Globus pallidus (tissue), 1 donor: ENCODE measurements at places on chromosomes 11 and 22.

GRCh38 chr11:79025622-79026021, 415.2 kb downstream of the TENM4 start:
- no peak for DNase-seq

- no peak for DNase-seq
Measured at GRCh38 chr11:103936059-103936458, 100.4 kb upstream of the DDI1 start.

- no peak for DNase-seq
Measured at GRCh38 chr11:130792772-130793171, 123.5 kb downstream of the SNX19 start.

DNA sequence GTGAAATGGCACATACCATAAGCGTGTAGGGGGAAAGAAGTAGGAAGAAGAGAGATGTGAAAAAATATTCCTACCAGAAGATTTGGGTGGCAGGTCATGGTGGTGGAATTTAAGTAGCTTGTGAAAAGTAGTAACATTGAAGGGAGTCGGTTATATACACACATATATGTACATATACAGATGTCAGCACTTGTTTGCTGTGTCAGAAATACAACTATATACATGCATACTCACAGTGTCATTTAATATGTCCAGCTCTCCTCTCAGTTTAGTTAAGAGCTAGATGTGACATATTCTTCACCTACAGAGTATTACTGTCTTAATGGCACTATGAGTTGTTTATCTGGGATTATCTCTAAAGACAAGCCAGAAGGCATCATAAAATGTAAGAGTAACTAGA, 987.4 kb upstream of the CCDC90B start:
- DNase-seq: no peak

GRCh38 chr11:102421261-102421660, 31.3 kb downstream of the TMEM123 start:
- peak; percentile 90 for DNase-seq

DNA sequence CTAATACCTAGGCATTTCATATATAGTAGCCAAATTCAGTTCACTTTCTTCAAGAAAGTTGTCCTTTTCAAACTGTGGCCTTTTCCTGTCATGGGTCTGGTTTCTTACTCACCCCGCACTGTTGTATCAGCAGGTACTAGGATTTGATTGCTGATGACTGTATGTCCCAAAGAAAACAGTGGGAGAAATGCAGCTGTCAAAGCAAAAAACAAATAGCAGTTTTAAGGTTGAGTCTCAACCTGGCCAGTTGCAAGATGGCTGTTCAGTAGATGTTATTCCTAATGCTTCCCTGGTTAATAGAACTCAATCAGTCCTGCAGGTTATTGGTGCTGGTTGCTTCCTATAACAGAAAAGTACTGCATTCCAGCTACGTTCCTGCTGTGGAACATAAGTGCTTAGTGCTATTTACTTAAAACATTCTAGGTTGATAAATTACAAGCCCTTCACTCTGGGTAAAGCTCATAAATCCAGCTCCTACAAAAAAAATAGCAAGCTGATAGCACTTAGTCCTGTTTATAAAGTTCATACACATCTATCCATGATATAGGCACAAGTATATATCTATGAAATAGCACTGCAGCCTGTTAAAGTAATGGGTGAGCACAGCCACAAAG, 26.6 kb downstream of the NF2 start:
- no peak for DNase-seq

DNA sequence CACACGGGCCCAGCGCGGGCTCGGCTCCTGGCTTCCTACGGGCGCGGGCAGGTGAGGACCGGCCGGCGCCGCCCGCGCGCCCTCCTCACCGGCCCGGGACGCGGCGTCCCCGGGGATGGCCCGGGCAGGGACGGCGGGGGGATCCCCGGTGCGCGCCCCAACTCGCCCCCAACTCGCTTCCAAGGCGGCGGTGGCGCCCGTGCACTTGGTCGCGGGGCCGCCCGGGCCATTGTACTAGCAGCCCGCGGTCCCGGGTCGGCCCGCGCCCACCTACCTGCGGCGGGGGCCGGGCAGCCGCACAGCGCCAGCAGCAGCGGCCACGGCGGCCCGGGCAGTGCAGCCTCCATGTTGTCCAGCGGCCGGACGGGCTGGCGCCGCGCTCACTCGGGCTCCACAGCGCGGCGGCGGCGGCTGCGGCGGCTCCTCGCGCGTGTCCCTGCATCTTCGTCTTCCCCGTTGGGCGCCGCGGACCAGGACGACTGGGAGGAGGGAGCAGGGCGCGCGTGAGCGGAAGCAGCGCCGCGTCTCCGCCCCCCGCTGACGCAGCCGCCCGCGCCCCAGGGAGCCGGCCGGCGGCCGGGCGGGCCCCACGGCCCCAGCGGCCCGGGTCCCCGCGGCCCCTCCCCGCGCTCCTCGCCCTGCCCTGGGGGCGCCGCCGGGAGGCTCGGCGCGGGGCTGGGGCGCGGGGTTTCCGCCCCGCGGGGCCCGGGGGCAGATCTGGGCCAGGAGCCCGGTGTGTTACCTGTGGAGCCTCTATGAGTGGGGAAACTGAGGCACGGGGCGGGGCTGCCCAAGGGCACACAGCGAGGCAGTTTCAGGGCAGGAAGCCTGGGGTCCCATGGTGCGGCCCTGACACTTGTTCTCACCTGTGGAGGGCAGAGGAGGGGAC, 159.3 kb upstream of the GRK3 start:
- DNase-seq: peak; percentile 64

DNA sequence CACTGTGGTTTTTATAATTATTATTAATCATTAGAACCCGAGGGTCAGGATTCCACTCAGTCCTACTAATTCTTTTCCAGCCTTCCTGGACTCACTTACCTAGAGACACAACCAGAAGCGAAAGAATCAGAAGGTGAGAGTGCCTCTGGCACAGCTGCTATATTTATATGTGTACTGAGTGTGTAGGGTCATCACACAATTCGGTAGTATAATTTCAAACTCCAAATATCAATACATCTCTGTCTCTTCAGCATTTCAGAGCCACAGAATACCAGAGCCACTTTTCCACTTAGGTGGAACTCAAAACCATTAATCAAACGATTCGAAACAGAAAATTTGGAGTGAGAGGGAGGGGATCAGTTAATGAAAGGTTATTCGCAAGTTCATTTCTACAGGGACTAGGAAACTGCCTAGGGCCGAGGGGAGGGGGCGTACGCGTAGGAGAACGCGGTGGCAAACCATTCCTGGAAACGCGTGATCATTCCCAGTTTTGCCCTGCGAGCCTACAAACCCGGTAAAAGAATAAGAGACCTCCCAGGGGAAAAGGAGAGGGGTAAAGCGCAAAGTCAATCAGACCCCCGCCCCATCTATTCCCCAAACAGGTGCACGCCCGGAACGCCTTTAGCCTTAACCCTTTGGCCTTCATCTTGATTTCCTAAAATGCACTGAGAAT, 5.4 kb downstream of the BSX start:
- DNase-seq: no peak

DNA sequence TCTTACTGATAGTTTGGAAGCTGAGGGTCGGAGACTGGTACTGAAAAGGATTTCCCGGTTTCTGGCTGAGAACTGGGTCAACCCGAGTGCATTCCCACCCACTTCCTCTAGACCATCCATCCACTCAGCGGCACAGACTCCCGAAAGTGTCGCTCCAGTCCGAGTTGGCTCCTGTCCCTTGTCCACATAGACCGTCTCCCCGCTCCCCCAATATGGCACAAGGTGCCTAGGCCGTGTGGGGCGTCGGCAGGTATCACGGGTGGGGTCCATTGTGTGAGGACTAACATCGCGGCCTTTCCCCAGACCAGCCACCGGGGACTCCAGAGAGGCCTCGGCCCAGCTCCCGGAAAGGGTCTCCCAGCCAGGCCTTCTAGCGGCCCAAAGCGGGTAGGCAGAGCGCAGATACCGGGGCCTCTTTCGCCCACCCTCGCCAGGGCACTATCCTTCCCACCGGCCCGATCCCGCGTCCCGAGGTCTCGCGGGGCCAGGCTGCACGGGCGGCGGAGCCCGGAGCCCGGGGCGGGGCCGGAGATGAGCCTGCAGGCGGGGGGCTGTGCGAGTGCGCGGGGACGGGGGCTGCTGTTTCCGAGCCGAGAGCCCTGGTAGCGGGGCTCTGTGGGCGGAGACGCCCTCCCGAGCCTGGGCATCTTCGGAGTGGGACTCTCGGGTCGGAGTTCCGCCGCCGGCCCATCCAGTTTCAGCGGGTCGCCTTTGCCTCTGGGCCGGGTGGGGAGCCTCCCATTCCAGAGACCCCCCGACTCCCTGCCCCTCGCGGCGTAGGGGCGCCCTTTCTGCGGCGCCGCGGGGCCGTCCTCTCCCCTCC, 21.1 kb downstream of the SERPINH1 start:
- DNase-seq: peak; percentile 55

GRCh38 chr11:102708654-102709053, 3.1 kb upstream of the MMP27 start:
- no peak for DNase-seq

GRCh38 chr22:29267858-29268510, at the start of the genes EWSR1 and RHBDD3:
TSS of gene EWSR1 (plus strand) at chr22:29268268. CDS start at chr22:29268337, 69 bp downstream.
TSS of gene RHBDD3 (minus strand) at chr22:29267981. CDS start at chr22:29265626, 2,355 bp downstream.
- DNase-seq: peak; percentile 94

GRCh38 chr11:17552392-17553248, 5.6 kb downstream of the OTOG start:
- no peak for DNase-seq

DNA sequence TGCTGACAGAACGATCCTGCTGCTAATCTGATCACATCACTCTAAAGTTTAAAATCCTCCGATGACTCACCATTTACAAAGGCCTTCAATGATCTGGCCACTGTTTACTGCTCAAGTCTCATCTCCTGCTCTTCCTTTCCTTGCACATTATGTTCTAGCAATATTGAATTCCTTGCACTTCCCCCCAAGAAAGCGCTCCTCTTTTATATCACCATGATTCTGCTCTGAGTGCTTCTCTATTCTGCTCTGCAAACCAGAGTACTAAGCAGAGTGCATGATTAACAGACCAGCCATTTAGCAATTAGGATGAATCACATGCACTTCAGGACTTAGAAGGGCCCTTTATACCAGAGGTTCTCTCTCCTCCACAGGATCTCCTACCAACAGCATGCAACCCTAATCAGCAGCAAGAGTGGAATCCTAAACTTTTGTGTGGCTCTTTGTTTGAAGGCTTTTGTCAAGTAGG, 1122.8 kb upstream of the CCDC90B start:
- DNase-seq: no peak

- DNase-seq: no peak
Measured at GRCh38 chr11:82995754-82996398, 75.8 kb downstream of the RAB30 start.

GRCh38 chr11:91173701-91174100, 950.9 kb upstream of the CHORDC1 start:
- DNase-seq: no peak

- DNase-seq: no peak
Measured at GRCh38 chr11:116581349-116581748, 191.4 kb downstream of the BUD13 start.

- DNase-seq: no peak
Measured at GRCh38 chr11:33445761-33446161, 188.6 kb downstream of the HIPK3 start.

- no peak for DNase-seq
Measured at GRCh38 chr22:47796128-47796908, 1033.9 kb downstream of the TBC1D22A start.

- no peak for DNase-seq
Measured at GRCh38 chr11:10255388-10256125, 38.5 kb downstream of the SBF2 start.

DNA sequence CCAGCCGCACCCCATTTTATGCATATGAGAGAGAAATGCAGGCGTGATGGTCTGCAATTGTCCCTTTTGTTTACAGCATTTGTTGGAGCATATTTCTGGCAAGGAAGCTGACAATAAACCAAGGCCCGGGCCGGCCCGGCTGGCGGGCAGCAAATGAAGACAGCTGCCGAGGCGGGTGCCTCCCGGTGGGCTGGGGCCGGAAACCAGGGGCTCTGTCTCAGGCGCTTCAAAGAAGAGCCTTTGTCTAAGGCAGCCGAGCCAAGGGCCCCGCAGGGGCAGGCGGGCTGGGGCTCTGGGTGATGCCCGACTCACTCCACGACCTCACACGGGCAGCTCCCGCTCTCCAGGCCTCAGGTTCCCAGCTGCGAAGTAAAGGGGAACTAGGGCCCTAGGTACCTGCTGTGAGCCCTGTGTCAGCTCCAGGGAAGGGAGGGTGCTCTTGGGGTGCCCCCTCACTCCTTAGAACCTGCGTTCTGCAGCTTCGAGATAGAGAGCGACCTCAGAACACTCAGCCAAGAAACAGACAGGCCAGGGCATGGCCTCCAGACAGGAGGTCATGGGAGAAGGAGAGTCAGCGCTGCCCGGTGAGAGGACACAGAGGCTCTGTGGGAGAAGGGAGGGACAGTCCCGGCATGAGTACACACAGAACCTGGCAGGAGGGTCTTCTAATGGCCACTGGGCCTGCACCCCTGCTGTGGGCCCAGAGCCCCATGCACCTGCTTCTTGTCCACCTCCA, 2.4 kb downstream of the LINC01488 start:
- no peak for DNase-seq

GRCh38 chr11:33924341-33924740, 32.5 kb upstream of the LMO2 start:
- DNase-seq: no peak

DNA sequence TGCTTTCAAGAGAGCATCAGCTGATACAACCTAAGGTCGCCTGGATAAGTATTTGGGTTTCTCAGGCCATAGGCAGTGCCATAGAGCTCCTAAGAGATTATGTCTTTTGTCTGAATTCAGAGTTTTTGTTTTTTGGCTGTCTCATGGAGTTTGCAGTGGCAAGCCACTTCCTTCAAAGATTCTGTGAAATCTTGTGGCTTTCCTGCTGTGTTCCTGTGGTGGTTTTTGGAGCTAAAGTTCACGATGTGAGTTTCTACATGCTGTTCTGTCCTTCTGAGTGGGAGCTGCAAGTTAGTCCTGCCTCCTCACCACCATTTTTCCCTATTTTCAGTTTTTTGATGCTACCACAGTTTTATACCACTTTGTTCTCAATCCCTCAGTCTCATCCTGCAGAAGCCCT, 111.4 kb downstream of the COMMD9 start:
- DNase-seq: no peak

DNA sequence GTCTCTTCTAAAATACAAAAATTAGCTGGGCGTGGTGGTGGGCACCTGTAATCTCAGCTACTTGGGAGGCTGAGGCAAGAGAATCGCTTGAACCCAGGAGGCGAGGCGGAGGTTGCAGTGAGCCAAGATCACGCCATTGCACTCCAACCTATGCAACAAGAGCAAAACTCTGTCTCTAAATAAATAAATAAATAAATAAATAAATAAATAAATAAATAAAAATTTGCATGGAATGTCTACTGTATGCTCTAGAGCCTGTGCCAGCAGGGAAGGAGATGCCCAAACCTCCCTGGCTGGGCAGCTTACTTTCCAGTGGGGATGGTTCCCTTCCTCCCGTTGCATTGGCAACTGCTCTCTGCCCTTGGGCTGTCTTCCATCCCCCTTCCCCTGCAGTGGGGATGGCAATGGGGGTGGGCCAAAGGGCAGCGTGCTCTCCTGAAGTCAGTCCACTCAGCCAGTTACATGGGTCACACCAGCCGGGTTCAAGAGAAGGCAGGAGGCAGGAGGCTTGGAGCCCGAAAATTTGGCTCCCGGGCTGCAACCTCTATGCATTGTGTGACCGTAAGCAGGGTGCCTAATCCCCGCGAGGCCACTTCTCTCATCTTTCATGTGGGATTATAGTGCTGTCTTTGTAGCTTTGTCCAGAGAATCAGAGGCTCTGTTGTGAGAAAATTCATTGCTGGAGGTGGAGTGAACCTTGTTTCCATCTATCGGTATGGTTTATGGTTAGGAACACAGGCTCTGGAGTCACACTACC, 1.4 kb upstream of the LRRC10B start:
- no peak for DNase-seq
